Fibroblast of lung (primary cell): ENCODE measurements at places on chromosomes 7 and 10. TPM values are rescaled to one million over a fixed set of nuclear protein-coding genes. Genes with fewer than 3 reads are reported as not detected.

Gene RARRES2
- 65.6 and 174 TPM in 2 replicates for total RNA-seq

Gene BHLHA15
- 0.33 and 0.51 TPM in 2 replicates for total RNA-seq

Gene ZNF488
- under 0.01 TPM in 1 of 2 replicates, not detected in the other for total RNA-seq

Gene CARD11
- not detected in 2 replicates for total RNA-seq

Gene NUDT13
- 2.1 and 2.6 TPM in 2 replicates for total RNA-seq

Gene PCDH15
- under 0.01 and 0.26 TPM in 2 replicates for total RNA-seq

Gene MSMB
- total RNA-seq = not detected in 2 replicates

Gene SNCG
- total RNA-seq = 8.7 and 21.3 TPM in 2 replicates

Gene ASB13
- total RNA-seq = 9.8 and 15.4 TPM in 2 replicates

Gene GBX1
- total RNA-seq = not detected in 2 replicates
